H4 (cell line): ENCODE measurements at places on chromosomes 12 and 14.

DNA sequence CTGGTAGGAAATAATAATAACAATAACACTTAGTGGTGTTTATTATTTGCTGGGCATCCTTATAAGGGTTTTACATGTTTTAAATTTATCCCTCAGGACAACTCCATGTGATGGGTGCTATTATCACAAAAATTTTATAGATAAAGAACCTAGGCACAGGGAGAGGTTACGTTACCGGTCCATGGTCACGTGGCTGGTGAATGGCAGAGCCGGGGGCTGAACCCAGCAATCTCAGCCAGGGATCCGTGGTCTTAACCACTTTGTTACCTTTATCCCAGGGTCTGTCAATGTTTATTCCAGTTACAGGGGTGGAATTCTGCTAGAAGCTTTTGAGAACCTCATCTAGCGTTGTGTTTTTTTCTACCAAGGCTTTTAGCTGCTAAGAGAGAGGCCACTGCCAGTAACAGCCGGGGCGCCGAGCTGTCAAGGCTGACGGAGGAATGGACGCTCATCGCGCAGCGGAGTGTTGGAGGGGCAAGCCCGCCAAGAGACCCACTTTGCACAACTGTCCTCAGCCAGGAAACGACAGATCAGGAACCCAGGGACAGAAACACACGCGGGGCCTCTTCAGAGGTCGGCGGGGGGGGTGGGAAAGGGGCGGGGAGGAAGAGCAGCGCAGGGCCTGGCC, 418 bp downstream of the AMN1 start:
- DNase-seq, result no peak

DNA sequence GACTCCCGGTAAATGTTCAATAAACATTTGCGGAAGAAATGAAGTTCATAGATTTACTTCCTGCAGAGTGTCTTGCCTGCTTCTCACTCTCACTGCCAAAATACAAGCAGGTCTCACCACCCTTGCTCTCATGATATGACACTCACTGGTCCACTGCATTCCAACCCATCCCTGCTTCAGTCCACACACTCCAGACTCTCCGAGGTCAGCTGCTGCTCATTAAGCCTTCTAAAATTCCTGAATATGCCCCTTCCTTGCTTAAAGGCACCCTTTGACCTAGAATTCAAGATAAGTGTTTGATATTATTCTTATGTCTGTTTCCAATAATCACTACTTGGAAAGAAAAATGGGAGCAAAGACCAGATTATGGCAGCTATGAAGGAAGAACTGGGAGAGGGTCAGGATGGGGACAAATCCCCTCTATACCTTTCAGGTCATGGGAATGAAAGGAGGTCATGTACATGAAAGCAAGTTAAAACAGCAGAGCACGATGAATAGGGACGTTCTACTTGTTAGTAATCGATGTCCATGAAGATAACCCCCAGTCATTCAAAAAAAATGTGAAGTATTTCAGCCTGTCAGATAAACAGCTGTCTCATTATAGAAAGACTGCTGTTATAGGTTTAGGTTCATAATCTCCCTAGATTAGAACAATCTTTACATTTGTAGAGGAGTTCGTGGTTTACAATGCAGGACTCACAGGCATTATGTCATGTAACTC, 10.5 kb upstream of the NID2 start:
- DNase-seq, result no peak

DNA sequence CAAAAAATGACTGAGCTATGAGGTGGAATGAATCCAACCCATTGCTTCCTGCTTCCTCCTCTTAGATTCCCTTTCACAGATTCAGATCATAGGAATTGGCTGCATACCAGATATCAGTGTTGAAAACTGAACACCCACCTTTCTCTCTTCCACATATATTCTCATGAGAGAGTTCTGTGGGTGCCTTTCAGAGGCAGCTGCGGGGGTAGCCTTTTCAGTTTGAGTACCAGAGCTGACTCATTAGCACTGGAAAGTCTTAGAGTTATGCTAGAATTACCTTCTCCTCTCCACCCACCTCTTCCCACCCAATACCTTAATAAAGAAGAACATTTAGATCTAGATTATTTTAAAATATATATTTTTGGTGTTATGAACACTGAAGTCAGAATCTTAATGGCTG, 495.4 kb upstream of the SEL1L start:
- no peak for DNase-seq

DNA sequence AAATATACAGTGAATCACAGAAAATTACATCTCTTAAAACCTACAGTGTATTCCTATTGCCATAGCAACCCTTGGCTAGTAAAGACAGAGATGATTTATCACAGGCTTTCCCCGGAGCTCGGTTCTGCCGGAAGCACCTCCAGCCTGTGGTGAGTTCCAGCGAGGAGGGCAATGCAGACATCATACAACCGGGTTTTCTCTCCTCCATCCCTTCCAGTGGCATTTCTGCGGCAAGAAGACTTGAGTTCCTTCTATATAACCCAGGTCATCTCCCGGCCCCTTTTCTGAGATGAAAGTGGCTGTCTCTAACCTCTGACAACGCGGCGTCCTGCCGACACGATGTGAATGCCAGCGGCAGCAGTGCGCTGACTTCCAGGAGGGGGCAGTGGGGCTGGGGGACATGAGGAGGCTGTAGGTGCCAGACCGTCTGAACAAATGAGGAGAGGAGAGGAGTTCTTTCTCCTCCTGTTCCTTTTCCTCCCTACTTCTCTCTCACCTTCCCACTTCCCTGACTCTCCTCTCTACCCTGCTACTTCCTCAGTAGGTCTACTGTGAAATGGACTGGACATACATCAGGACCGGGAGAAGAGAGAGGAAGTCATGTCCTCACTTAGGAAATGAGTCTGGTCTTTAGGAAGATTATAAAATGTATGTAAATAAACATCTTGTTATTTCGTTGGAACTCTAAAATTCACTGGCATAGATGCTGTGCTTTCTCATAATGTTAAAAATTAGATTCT, 68.6 kb upstream of the MAX start:
- DNase-seq, result peak; percentile 35

- no peak for DNase-seq
These were observed 17.2 kb upstream of the NRXN3 start for GRCh38 chr14:78153064-78153341.

- DNase-seq, result no peak
These were observed 811.4 kb upstream of the TMEM132C start for GRCh38 chr12:127455347-127456265.

- no peak for DNase-seq
These were observed 273.9 kb upstream of the RTL1 start for GRCh38 chr14:101177301-101177971.
